Effector CD4-positive, alpha-beta T cell (primary cell): ENCODE measurements at places on chromosomes 3 and 15.

DNA sequence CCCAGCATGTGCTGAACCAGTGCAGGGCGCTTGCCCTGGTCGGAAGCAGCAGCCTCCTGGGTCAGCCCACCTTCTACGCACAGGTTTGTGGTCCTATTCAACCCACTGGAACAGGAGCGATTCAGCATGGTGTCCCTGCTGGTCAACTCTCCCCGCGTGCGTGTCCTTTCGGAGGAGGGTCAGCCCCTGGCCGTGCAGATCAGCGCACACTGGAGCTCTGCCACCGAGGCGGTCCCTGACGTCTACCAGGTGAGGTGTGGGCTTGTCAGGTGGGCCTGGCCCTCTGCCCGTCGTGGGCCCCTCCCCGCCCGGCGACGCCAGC, 8.2 kb downstream of the MAN2A2 start:
- no peak for DNase-seq

- DNase-seq, result no peak
Measured at GRCh38 chr3:32456429-32457130, 46.1 kb downstream of the CMTM6 start.

- no peak for DNase-seq
Measured at GRCh38 chr3:143247073-143247472, 127.5 kb downstream of the CHST2 start.

GRCh38 chr15:96362011-96362754, 31.7 kb downstream of the NR2F2 start:
- no peak for DNase-seq

DNA sequence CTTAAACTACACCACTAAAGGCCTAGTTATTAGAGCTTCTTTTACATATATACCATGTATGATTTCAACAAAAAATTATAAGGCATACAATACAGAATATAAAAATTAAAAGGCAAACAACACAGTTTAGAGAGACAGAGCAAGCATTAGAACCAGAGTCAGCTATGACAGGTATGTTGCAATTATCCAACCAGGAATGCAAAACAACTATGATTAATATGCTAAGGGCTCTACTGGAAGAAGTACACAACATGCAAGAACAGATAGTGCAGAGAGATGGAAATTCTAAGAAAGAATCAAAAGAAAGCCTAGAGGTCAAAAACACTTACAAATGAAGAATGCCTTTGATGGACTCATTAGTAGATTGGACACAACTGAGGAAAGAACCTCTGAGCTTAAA, 39.6 kb downstream of the CCDC54 start:
- DNase-seq, result no peak

- DNase-seq, result no peak
Measured at GRCh38 chr3:134892761-134893160, 97.7 kb downstream of the EPHB1 start.

DNA sequence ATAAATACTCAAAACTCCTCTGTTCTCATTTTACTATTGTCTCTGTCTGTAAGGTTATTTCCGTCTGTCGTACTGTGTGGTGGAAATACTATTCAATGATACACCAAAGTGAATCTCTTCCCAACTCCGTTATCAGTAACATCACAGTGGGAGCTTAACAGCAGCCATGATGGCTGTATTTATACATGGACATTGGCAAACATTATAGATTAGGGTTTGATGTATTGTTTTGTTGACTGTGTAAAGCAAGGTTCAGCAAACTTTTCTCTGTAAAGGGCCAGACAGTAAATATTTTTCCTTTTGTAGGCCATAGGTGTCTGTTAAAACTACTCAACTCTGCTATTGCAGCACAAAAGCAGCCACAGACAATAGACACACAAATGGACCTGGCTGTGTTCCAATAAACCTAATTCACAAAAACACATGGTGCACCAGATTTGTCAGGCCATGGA, 23.2 kb downstream of the LIPC start:
- no peak for DNase-seq

DNA sequence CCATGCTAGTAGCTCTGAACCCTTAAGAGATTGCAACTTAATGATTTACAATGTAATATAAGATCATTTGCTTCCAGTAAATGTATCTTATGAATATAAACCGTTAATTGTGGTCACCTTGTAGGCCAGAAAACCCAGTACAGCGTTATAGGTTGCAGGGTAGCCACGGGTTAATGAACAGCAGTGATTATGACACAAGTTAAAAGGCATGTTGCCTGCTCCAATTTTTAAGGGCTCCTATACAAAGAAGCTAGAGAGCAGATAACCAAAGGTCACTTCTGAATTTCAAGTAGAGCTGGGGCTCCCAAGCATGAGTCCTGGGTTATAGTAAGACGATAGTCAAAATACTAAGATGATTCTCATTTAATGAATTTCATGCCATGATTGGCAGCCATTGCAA, 13.5 kb downstream of the GUCA1C start:
- DNase-seq, result no peak

DNA sequence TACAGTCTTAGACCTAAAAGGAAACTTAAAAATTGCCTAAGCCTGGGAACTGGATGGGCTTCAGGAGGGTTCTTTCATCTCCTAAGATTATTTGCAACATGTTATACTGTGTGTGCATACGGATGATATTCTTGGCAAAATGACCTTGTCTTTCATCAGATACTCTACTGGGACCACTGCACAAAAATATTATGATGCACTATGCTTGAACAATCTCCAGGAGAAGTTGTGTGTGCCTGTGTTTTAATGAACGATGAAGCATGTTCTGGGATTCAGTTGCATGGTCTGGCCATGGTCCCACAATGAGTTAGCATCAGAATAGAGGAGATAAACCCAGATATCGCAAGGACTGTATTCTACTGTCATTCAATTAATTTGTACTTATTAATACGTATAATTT, 68.7 kb downstream of the GAP43 start:
- DNase-seq, result no peak

GRCh38 chr3:34212656-34213055, 414.2 kb downstream of the PDCD6IP start:
- DNase-seq, result no peak
